ENCODE measurements at places on chromosomes 1 and 21. TPM values are rescaled to one million over a fixed set of nuclear protein-coding genes. Genes with fewer than 3 reads are reported as not detected.
A peak's percentile ranks its signal among the peaks of the same experiment; 100 is the strongest.

- peaks cover 3% of the 10 kb centered on the region for H3K4me1 ChIP-seq
- peaks cover 4% of the 10 kb centered on the region for H3K36me3 ChIP-seq
- H3K27ac ChIP-seq: no peak overlapping the region
- H3K4me3 ChIP-seq: no peak overlapping the region
- no peak for DNase-seq
Observed at GRCh38 chr1:81852961-81853360, 52.2 kb downstream of the ADGRL2 start.

SAMD13 gene
- total RNA-seq: 0.81 TPM

GRCh38 chr1:36166938-36167905 is 11.3 kb downstream of the MAP7D1 start:
- no peaks in the 10 kb centered on the region for H3K27me3 ChIP-seq
- peaks cover 23% of the 10 kb centered on the region for H3K4me1 ChIP-seq
- DNase-seq: no peak
- no peak overlapping the region for H3K4me3 ChIP-seq
- peak overlapping the region; percentile 43 for H3K27ac ChIP-seq

DNA sequence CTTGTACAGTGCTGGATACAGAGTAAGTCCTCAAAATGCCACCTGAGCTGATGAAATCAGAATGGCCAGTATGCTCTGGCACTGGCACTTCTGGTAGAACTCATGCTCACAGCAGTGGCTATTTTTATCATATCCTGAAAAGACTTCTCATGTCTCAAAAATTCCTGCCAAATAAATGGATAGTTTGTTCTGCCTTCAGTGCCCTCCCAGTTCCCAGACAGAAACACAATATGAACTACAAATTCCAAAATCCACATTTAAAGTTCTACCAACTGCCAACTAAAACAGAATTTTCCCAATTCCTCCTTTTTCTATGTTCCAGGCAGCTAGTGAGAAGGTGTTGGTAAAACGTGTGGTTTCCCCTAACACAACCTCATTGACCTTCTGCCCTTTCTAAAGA is 51.4 kb upstream of the RGS1 start:
- no peaks in the 10 kb centered on the region for H3K27me3 ChIP-seq
- H3K4me3 ChIP-seq: no peak overlapping the region
- no peak for DNase-seq
- H3K36me3 ChIP-seq: no peaks in the 10 kb centered on the region

FAM110D gene
- total RNA-seq: not detected

DNA sequence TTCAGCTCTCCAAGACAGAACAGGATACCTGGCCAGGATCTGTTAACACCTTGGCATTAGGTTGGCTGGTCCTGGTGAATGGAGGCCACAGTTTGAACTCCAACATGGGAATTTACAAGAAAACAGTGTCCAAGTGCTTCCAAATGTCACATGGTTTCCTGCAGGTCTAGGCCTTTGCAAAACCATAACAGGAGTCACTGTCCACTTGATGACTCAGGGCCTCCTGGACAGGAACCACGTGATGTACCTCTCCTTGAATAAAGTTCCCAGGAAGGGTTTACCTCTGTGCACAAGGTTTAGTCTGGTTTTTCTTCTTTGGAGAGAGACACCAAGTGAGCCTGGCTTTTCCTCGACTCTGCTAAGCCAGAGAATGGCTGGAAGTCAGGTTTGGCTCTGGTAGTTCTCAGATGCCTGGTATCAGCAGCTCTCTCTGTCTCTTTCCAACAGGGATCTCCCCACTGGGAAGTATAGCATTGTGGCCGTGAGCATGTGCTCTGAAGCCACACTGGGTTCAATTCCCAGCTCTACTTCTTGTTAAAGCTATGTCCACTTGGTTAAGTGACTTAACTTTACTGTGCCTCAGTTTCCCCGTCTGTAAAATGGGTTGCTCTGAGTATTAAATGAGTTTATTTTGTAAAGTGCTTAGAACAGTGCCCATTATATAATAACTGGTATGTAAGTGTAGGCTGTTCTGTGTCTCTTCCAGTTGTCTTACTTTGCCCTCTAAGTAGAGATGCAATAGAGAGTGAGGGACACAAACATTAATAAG is 27.3 kb upstream of the TMEM61 start:
- peaks cover 41% of the 10 kb centered on the region for H3K4me1 ChIP-seq
- DNase-seq: no peak
- H3K27me3 ChIP-seq: no peaks in the 10 kb centered on the region
- peaks cover 3% of the 10 kb centered on the region for H3K36me3 ChIP-seq
- H3K4me3 ChIP-seq: no peak overlapping the region

- peak within 1 kb of the TSS; percentile 100 for H3K27ac ChIP-seq
- peak within 1 kb of the TSS; percentile 99 for H3K4me3 ChIP-seq
- no peaks in the 10 kb centered on the region for H3K27me3 ChIP-seq
- H3K4me1 ChIP-seq: peaks cover 51% of the 10 kb centered on the region
Observed at GRCh38 chr21:42009831-42010506, at the start of gene ZBTB21. ZBTB21 (minus strand) TSS chr21:42010360; CDS start chr21:41994095, 16,265 bp downstream.

GRCh38 chr1:19708567-19709110 is 44.0 kb downstream of the HTR6 start:
- H3K4me3 ChIP-seq: no peak overlapping the region
- peaks cover 2% of the 10 kb centered on the region for H3K4me1 ChIP-seq
- no peak overlapping the region for H3K27ac ChIP-seq
- no peaks in the 10 kb centered on the region for H3K27me3 ChIP-seq
- H3K36me3 ChIP-seq: peaks cover 1% of the 10 kb centered on the region
- no peak for DNase-seq

DNA sequence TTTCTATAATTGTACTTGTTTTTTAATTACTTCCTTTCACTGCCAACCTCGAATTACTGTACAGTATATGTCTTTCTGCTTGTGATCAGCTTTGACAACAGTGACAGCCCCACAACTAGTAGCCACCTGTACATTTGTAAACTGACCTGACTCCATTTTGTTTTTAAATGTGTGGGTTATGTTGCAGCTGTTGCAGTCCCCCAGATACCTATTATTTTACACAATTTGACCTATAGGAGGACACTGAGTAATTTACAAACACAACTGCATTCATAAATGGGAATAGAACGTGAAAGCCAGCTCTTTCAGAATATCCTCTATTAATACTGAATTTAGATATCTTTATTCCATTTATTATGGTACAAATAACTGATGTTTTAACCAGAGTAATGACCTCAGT is 2.5 kb upstream of the VAMP3 start:
- H3K4me3 ChIP-seq: no peak overlapping the region
- peaks cover 24% of the 10 kb centered on the region for H3K4me1 ChIP-seq

PIK3R3 gene
- 33.2 TPM for total RNA-seq

LYPD8 gene
- not detected for total RNA-seq

GRCh38 chr1:212125654-212126053 is 90.1 kb downstream of the DTL start:
- H3K27me3 ChIP-seq: no peaks in the 10 kb centered on the region
- peaks cover 5% of the 10 kb centered on the region for H3K4me1 ChIP-seq
- no peaks in the 10 kb centered on the region for H3K36me3 ChIP-seq
- H3K4me3 ChIP-seq: no peak overlapping the region
- H3K27ac ChIP-seq: no peak overlapping the region
- no peak for DNase-seq

TNFSF4 gene
- 0.57 TPM for total RNA-seq

- H3K4me1 ChIP-seq: no peaks in the 10 kb centered on the region
- no peaks in the 10 kb centered on the region for H3K36me3 ChIP-seq
- DNase-seq: no peak
- H3K4me3 ChIP-seq: no peak overlapping the region
- H3K27me3 ChIP-seq: no peaks in the 10 kb centered on the region
- no peak overlapping the region for H3K27ac ChIP-seq
Observed at GRCh38 chr21:46150073-46150472, 5.3 kb downstream of the FTCD start.

SPRR2A gene
- total RNA-seq: not detected

DNA sequence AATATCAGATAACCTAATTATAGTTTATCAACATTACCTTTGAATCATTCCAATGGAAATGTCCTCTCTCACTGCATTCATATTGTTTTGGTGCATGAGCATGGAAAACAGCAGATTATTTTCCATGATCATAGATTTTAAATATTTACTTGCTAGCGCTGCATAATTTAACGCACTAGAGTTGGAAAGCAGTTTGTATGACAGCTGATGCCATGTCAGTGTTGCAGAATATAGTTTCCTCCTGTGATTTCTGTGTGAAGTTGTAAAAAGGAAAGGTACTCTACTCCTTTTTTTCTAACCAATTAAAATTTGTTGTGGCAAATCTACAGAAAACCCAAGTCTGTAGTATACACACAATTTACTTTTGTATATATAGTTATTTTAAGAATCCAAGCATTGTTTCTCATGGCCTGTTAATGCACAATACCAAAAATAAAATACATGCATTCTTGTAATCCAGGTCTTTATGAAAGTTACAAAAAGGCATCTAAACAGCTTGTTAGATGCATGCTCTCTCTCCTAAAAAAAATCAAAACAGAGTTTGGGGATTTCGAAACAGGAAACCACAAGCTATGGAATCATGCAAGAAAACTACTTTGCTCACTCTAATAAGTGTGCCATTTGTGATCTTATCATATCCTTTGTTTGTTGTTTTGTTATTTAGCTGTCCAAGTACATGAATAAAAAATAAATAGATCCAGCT is 1.9 kb upstream of the ATG4C start:
- peaks cover 6% of the 10 kb centered on the region for H3K4me1 ChIP-seq
- H3K27me3 ChIP-seq: peaks cover 25% of the 10 kb centered on the region
- H3K4me3 ChIP-seq: no peak overlapping the region
- H3K36me3 ChIP-seq: no peaks in the 10 kb centered on the region

DNA sequence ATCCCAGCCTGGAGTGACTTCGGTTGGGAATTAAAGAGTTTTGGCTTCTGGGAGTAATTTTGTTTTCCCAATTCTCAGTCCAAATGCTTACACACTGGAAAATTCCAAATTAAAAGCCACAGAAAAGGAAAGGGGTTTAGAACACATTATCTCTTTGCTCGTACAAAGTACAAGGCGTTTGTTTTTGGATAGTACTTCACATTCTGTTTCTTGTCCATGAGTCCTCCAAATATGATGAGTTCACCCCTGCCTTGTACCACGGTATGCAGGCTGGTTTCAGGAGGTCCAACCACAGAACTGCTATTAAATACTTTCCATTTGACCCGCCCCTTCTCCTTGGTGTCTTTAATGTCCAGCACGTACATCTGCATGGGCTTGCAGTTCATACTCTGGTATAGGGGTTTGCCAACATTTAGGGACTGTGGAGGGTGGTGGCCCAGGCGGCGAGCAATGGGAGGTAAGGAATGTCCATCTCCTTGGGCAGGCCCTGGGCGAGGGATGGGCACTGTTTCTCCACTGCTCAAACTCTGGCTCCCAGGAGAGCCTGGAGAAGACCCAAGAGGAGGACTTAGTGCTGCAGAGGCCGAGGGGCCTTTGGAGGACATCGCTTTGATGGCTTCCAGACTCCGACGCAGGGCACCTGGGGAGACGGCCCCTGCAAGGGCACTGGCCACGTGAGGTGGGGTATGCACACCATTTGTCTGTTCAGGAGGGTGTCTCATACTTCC is 13.7 kb upstream of the CPLANE2 start:
- H3K4me3 ChIP-seq: no peak overlapping the region
- no peak for DNase-seq
- H3K36me3 ChIP-seq: peaks cover 27% of the 10 kb centered on the region
